ENCODE measurements at places on chromosomes 1 and 21.

DNA sequence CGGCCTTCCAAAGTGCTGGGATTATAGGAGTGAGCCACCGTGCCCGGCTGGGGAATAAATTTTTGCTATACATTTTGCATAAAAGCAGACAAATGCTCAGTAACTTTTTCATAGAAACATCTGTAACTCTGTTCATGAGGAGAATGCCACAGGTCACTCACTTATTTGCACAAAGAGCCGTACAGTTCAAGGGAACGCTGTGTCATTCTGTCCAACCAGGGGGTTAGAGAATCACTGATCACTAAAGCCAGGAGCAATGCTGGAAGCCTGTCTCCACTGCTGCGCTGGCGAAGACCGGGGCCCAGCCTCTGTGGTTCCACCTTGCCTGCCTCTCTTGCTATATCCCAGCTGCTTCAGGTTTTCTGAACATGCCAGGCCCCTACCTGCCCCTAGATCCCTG lies 58.3 kb downstream of the RUNX1 start:
- DNase-seq: no peak

- peak; percentile 100 for DNase-seq
Observed at GRCh38 chr1:96416111-96416595, 305.4 kb upstream of the PTBP2 start.

GRCh38 chr1:91173346-91173890 lies 151.6 kb upstream of the ZNF644 start:
- DNase-seq: peak; percentile 64

DNA sequence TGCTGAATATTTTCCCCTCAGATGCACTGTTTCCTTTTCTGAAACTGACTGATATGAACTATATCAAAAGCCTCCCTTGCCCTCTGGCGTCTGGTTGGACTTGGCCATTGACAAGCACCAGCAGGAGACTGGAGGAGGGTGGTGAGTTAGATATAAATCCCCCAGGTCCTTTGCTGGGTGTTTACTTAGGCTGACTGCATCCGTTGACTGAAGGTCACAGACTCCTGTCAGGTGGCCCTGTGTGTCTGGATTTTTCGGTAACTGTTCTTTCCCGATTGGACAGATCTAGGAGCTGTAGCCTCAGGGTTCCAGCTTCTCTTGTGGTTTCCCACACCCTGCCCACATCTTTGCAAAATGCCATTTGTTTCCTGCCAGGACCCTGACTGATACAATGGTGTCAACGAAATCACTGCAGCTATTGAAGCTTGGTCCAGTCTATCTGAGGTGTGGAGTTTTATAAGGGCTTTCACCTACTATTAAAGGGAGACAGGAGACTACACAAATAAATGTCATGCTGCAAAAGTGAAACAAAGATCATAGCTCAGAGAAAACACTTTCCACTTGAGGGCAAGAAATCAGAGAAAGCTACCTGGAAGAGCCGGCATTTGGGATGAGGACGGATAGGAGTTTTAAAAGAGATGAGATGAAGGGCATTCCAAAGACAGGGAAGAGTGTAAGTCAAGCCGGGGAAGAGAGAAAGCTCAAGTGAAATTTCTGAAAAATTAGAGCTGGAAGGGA lies 1.5 kb upstream of the MAGI3 start:
- DNase-seq: no peak

DNA sequence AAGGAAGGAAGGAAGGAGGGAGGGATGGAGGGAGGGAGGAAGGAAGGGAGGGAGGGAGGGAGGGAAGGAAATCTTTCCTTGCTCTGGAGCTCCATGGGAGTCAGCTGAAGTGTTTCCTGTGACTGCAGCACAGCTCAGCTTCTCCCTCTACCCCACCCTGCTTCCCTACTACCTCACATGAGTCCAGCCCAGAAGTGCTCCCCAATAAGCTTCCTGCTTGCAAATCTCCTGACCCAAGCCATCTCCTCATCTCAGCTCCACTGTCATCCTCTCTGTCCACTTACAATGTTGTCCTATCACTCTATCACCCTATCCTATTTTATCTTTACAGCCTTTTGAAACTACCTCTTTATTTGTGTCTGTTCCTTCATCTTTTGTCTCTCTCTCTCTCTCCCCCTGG lies 52.9 kb upstream of the SSBP3 start:
- DNase-seq: no peak

- peak; percentile 61 for DNase-seq
Observed at GRCh38 chr1:112937070-112937469, 18.9 kb downstream of the SLC16A1 start.

GRCh38 chr1:226002667-226003501 lies 3.7 kb upstream of the SDE2 start:
- peak; percentile 34 for DNase-seq

- no peak for DNase-seq
Observed at GRCh38 chr21:25328736-25329135, 278.5 kb downstream of the MRPL39 start.

DNA sequence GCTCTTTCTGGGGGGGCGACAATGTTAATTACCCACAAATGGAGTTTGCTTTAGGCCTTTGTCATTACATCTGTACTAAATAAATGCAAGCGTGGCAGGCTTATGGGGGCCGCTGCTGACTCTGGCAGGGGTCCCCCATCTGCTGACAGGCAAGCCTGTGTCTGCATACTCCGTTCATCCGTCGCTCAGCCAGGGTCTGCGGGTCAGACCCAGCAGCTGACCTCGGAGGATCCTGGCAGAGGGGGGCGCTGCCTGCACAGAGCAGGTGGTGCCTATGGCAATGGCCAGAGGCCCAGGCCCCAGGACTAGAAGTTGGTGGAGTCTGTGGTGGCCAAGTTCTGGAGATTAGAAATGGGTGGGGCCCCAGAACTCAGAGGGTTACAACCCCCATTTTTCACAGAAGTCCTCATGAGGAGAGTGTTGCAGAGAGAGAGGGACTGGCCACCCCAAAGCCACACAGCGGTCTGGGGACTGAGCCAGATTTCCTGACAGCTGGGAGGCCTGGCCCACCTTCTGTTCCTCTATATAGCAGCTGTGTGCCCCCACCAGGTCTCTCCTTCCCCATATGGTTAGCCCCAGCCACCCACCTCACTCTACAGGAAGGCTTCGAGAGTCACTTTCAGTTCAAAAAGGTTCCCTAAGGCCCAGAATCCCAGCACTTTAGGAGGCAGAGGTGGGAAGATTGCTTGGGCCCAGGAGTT lies 31.0 kb downstream of the TTC39A start:
- DNase-seq: no peak

DNA sequence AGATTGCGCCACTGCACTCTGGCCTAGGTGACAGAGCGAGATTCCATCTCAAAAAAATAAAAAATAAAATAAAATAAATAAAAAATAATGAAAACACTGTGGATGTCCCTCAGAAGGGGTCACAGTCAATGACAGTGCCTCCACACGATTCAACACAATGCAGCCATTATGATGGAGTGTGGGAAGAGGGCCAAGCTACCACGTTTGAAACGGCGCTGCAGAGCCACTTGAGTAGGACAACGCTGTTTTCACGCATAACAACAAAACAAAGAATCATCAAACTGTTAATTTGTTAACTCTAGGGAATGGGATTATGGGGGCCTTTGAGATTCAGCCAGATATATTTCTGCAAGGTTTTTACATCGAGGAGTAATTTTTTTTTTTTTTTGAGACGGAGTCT lies 36.5 kb downstream of the NKAIN1 start:
- no peak for DNase-seq

DNA sequence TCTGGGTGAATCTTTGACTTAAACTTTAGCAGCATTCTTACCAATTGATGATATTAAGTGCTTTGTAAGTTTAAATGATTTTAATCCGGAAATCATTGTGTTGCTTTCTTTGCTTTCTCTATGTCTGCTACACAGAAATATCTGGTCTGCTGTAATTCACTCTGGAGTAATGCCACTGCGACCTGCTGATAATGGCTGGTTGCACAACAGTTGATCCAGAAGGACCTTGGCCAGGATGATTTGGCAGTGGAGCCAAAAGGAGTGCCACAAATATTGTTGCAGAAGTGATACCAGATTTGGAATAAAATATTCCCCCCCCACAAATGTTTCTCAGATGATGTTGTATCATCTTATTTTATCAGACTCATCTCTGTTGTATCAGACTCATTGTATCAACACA lies 2063.9 kb downstream of the MRPL39 start:
- DNase-seq: no peak

GRCh38 chr1:103256490-103256889 lies 148.2 kb upstream of the COL11A1 start:
- peak; percentile 36 for DNase-seq

- DNase-seq: no peak
Observed at GRCh38 chr1:161159913-161160243, 578 bp downstream of the USP21 start.

DNA sequence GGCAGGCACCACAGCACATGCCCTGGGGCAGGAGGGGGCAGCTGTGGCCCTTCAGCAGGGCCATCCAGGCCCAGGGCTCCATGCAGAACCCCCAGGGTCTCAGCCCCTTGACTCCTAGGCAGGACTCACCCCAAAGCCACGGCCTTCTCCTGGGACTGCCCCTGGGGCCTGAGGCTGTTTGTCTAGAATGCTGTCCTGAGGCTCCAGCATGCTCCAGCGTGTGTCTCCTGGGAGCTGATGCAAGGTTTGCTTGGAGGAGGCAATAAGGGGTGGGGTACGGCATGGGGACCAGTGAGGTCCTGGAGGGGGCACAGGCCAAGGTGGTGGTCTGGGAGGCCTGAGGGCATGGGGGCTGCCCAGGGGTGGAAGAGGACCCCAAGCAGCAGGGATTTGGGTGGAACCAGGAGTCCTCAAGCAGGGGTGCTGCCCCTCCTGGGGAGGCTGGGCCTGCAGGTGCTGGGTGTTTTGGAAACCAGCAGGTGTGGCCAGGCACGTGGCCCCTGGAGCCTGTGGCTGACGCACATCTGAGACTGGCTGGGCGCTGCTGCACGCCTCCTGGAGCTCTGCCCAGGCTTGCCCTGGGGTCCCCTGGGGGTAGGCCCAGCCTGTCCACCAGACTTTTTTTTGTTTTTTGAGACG lies 7.8 kb upstream of the CALML6 start:
- DNase-seq: peak; percentile 21

GRCh38 chr1:71350805-71351204 lies 270.0 kb upstream of the ZRANB2 start:
- DNase-seq: peak; percentile 53

DNA sequence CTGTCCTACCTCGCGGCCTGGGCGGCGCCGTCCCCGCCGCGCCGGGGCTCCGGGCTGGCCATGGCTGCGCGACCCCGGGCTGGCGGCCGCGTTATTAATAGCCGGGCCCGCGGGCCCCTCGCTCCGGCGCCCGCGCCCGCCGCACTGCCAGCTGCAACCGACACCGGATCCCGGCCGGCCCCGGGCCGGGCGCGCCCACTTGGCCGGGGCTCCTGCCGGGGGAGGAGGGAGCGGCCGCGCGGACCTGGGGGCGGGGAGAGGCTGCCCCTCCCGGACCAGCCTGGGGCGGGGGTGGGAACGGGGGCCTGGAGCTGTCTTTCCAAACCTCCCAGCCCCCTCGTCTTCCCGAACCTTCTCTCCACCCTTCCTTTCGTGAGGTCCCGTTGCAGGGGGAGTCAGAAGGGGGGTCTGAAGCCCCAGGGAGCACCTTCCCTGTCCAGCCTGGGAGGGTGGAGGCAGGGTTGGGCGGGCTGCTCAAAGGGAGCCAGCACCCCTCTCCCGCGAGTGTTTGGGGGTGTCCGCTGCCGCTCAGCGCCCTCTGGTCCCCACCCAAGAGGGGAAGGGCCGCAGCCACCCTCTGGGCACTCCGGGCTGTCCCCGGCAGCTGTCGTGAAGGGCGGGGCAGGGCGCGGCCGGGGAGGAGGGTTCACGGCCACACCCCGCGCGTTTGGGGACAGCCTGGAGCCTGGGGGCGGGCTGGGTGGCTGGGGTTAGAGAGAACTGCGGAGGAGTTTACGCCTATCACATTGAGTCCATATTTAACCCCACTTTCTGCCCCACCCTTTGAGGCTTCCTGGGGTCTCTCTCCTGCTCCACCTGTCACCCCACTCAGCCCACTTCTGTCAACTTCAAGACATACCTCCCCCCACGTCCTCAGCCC lies at the start of gene SYNC:
TSS of gene SYNC (minus strand) at position 172 of the 880 bp plus-strand sequence. CDS start at position 62, 110 bp downstream.
- peak; percentile 94 for DNase-seq

- no peak for DNase-seq
Observed at GRCh38 chr1:174273190-174273589, 113.9 kb downstream of the RABGAP1L start.

- peak; percentile 18 for DNase-seq
Observed at GRCh38 chr1:58650141-58650540, 49.7 kb downstream of the MYSM1 start.

DNA sequence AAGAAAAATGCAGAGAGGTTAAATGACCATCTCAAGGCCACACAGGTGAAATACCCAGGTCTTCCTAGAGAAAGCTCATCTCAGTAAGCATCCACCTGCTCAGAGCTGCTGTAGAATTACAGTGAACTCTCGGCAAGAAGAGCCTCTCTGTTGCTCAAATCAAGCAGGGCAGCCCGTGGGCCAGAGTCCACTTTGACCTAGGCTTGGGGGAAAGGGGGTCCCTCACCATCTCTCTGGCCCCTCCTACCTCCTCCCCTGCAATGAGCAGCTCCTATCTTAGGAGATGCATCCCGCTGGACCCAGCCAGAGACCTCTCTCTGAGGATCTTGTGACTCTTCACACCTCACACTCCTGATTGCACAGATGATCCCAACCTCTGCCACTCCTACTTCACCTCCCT lies 364.7 kb downstream of the PTPRU start:
- no peak for DNase-seq

- no peak for DNase-seq
Observed at GRCh38 chr1:13642306-13643004, 57.5 kb upstream of the PRDM2 start.

- peak; percentile 74 for DNase-seq
Observed at GRCh38 chr1:113998361-113998760, 19.1 kb downstream of the OLFML3 start.

- peak; percentile 39 for DNase-seq
Observed at GRCh38 chr1:174700775-174701174, 253.0 kb downstream of the GPR52 start.

GRCh38 chr1:211259638-211260126 lies 516 bp downstream of the RCOR3 start:
- peak; percentile 65 for DNase-seq

DNA sequence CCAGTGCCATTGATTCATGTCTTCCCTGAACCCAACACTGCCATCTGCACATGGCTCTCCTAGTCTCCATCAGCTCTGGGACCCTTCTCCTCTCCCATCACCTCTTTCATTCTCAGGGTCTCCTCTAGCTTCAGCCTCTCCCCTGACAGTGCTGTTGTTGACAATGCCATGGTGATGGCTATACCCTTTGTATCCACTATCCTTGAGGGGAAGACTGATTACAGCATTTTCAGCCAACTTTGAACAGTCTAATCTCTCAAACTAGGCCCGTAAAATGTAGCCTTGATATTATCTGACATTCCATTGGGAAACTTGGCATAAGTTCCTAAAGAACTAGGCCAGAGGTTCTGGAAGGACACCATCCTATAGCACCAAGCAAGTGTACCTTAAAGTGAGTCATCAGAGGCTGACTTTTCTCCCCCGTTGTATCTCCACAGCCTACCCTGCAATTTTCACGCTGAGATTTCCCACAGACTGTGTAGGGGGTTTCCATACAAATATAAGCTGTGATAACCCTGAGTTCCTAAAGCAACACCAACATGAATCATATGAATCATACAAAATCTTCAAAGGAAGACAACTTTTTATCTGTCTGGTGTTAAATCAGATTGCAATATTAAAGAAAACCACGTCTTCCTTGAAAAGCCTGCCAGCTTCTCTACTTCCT lies 5.8 kb downstream of the HAO2 start:
- DNase-seq: peak; percentile 5

Measured in fibroblast of skin of right quadriceps (primary cell).